NCI-H1694 treated with DMSO at 0.1 percent for 48 hours (cell line): ENCODE measurements at places on chromosomes 16 and 17.

DNA sequence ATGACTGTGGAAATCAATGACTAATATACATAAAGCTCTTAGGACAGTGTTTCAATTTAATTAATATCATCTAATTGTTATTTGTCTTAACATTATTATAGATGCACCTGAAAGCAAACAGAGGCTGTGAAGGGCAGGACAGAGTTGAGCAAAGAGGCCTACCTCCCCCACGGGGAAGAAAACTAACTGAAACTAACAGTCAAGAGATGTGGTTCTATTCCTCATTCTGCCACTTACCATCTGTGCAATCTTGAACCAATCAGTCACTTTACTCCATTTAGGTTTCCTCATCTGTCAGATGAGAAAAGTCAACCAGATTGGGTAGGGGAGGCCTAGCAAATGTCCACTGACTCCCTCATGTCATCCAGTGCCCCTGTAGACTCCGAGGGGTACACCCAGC, 59.1 kb downstream of the C17orf67 start:
- no peak for DNase-seq

DNA sequence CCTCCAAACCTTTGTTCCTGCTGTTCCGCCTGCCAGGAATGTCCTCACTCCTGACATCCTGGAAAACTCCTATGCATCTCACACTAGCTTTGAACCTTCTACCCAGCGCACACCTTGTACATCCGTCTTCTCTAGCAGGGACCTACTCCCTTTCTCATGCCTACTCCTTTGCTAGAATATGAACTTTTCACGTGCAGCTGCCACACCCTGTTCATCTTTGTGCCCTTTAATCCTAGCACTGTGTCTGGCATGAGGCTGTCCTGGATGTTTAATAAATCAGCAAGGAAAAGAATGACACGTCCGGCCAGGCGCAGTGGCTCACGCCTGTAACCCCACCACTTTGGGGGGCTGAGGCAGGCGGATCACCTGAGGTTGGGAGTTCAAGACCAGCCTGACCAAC, 111.0 kb downstream of the NTN1 start:
- no peak for DNase-seq

- no peak for DNase-seq
These were observed 78.6 kb upstream of the ZNF469 start for GRCh38 chr16:88303890-88304819.

- DNase-seq = no peak
These were observed 375.0 kb downstream of the KCNJ2 start for GRCh38 chr17:70544317-70544716.

DNA sequence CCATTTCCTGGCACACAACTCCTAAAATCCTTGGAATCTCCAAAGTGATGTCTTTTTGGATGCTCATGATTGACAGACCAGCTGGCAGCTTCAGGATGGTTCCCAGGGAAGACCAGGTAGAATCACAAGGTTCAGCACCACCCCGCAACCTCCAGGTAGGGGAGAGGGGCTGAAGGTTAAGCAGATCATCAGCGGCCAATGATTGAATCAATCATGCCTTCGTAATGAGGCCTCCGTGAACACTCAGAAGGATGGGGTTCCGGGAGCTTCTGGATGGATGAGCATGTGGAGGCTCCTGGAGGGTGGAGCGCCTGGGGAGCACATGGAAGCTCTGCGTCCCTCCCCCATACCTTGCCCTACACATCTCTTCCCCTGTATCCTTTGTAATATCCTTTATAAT, 185.9 kb downstream of the SEC14L1 start:
- no peak for DNase-seq

DNA sequence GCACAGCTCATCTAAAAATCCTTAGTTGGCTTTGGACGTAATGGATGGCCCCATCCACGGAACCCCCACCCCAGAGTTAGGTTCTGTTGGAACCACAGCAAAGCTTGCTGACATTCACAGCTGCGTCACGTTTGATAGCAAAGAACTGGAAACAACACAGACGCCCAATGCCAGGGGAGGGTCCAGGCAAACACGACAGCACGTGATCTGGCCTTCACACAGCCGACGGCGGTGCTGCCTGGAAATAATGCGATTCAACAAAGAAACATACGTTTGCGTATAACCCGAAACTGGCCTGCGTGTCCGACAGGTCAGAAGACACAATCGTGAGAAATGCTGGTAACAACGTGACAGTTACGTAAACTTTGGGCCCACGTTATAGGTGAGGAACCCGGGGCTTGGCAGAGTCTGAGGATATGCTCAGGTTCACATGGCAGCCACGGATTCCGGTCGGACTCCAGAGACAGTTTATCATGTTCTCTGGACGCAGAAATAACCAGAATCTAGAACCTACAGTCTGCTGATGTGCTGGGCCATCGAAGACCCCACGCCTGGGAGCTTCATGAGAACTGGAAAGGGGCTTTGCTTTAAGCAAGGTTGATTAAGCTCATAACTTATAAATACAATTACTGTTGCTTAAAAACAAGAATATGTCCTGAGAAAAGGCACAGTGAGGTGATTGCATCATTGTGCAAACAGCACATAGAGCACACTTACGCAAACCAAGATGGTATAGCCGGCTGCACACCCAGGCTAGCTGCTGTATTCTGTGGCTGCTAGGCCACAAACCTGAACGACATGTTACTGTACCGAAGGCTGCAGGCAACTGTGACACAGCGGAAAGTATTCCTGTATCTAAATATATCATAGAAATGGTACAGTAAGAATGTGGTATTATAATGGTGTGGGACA, 70.4 kb downstream of the RPH3AL start:
- DNase-seq = no peak

DNA sequence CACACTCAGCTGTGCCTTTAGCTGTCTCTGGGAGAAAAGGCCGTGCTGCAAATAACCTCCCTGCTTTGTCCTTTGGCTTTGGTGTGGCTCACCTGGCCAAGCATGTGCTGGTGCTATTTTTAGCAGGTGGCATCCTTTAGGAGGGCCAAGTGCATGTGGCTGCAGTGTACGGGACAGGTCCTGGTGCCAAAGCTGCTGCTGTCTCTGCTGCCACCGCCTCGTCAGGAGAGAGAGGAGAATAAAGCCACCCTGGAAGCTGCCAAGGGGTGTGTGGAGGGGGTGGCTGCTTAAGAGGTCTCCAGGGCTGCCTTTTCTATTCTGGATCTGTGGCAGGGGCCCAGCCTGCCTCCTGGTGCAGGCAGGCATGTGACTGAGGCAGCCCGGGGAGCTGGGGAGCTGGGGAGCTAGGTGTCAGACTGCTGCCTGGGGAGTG, 6.2 kb downstream of the AKAP1 start:
- DNase-seq = no peak

DNA sequence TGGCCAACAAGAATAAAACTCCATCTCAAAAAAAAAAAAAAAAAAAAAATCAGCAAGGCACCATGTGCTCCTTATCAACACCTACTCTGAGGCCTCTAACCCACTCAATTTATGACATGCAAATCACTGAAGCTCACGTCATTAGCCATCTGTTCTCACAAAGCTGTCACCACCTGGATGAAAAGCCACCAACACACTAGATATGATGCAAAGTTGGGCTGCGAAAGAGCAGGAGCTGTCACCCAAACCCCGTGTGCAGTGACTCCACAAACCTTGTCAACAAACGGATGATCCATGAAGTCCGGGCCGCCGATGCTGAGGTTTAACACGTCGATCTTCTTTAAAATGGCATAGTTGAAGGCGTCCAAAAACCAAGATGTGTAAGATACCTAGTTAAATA, 25.3 kb downstream of the MBTPS1 start:
- DNase-seq = peak; percentile 56
